Gastrocnemius medialis (tissue), 4 donors: ENCODE measurements at places on chromosomes 11 and 22. TPM values are rescaled to one million over a fixed set of nuclear protein-coding genes. Genes with fewer than 3 reads are reported as not detected.
A peak's percentile ranks its signal among the peaks of the same experiment; 100 is the strongest.

The RTN4R gene
- not detected for total RNA-seq

The C22orf23 gene
- not detected for total RNA-seq

DNA sequence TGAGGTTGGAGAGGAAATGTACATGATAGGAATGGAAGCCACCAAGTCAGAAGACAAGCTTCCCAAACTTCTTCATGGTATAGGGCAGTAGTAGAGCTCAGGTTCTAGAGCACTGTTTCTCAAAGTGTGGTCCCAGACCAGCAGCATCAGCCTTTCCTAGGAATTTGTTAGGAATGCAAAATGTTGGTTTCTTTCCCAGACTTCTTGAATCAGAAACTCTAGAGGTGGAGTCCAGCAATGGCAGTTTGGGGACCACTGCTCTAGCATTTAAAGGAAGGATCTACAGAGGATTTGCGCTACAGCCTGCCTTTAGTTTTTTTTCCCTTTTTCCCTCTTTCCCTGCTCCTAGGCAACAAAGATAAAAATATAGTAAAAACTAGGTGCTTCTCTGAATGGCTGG lies 17.0 kb upstream of the MMP12 start:
- no peaks in the 10 kb centered on the region for H3K27me3 ChIP-seq
- H3K27ac ChIP-seq, result no peak overlapping the region
- no peaks in the 10 kb centered on the region for H3K36me3 ChIP-seq
- no peak for DNase-seq
- no peak overlapping the region for H3K4me3 ChIP-seq
- no peaks in the 10 kb centered on the region for H3K4me1 ChIP-seq

DNA sequence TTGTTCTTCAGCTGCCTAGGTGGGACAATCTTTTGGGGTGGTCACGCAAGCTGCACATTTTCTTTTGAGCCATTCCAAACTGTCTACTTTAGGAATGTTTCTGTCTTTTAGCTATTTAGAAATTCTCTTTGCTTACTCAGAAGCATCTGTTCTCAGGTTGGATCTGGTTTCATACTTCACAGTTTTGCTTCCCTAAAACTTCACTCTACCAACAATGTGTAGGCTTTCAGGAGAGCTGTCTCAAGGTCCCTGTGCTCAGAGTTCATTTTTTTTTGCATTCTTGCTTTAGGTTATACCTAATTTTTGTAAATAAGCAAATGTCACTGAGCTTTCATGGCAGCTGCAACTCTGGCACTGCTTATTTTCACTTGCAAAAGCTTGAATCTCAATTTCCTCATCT lies 36.7 kb downstream of the CCDC90B start:
- no peak for DNase-seq
- H3K36me3 ChIP-seq, result no peaks in the 10 kb centered on the region
- H3K4me3 ChIP-seq, result no peak overlapping the region
- H3K4me1 ChIP-seq, result no peaks in the 10 kb centered on the region
- no peaks in the 10 kb centered on the region for H3K27me3 ChIP-seq

- H3K4me3 ChIP-seq, result no peak overlapping the region
- no peak overlapping the region for H3K27ac ChIP-seq
- peaks cover 7% of the 10 kb centered on the region for H3K27me3 ChIP-seq
- H3K36me3 ChIP-seq, result no peaks in the 10 kb centered on the region
Measured at GRCh38 chr22:43474161-43475101, 62.6 kb downstream of the MPPED1 start.

DNA sequence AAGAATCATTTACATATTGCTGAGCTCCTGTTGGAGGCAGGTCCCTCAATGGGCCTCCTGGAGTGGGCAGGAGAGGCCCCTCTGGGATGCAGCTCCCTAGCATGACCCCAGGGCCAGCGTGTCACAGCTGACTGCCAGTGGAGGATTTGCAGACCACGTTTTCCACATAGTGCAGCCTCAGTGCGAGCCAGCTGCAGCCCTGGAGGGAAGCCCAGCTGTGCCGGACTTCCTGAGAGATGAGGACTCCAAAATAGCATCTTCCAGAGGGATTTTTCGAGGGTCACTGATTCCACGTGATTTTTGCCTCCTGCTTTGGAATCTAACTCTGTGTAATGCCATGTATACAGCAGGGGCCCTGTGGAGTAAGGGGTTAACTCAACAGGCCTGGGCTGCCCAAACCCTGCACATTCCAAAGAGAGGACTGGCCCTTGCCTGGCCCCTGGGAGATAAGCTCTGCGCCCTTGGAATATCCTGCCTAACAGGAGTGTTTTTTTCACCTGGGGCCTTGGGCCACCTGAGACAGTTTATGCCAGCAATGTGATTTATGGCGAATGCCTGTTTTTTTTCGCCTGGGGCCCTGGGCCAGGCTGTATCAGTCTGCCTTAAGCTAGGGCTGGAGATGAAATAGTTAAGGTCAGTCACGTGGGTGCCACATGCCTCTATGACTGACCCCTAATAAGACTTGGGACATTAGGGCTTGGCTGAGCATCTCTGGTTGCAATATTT lies 47.4 kb downstream of the RPS6KA4 start:
- H3K36me3 ChIP-seq, result no peaks in the 10 kb centered on the region
- H3K27me3 ChIP-seq, result no peaks in the 10 kb centered on the region
- no peaks in the 10 kb centered on the region for H3K4me1 ChIP-seq
- no peak for DNase-seq

DNA sequence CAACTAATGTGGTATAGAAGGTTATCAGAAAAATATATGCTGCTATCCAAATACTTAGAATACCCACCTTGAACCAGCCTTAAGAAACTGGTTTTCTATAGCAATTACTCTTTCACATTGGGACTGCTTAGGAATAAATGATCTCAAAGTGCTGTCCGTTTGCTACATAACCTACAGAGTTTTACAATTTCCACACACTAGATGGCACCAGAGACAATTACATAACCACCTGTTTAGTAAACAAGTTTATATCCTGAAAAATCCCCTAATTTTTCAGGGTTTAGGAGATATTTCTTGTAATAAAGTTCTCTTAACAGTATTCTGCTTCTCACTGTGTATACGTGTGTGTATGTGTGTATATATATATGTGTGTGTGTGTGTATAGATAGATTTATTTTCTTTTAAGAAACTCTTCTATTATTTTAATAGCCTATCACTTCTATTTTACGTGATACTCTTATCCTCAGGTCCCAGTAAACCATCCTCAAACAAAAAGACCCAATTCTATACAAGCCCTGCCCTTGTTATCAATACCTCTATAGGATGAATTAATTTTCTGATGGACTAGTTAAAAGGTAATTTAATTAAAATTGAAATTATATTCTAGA lies 6.7 kb upstream of the OR5I1 start:
- H3K27me3 ChIP-seq, result no peaks in the 10 kb centered on the region
- H3K4me1 ChIP-seq, result no peaks in the 10 kb centered on the region
- no peak overlapping the region for H3K27ac ChIP-seq
- H3K36me3 ChIP-seq, result no peaks in the 10 kb centered on the region

DNA sequence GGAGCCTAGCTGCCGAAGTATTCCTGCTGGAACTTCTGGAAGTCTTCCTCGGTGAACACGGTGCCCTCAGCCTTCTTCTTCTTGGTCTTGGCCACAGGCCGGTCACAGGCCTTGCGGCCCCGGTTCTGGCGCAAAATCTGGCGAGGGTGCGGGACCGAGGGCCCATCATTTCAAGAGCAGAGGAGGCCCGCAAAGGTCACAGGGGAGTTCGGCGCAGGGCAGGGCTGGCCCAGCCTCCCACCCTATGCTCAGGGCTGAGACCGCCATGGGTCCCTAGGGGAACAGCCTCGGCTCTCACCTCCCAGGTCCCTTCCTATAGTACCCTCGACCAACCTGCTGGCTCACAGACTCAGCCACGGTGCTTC lies 3.1 kb downstream of the RPS19BP1 start:
- no peak for DNase-seq
- peak overlapping the region; percentile 26 for H3K4me3 ChIP-seq
- peak overlapping the region; percentile 64 for H3K27ac ChIP-seq
- H3K36me3 ChIP-seq, result peaks cover 5% of the 10 kb centered on the region
- no peaks in the 10 kb centered on the region for H3K27me3 ChIP-seq

DNA sequence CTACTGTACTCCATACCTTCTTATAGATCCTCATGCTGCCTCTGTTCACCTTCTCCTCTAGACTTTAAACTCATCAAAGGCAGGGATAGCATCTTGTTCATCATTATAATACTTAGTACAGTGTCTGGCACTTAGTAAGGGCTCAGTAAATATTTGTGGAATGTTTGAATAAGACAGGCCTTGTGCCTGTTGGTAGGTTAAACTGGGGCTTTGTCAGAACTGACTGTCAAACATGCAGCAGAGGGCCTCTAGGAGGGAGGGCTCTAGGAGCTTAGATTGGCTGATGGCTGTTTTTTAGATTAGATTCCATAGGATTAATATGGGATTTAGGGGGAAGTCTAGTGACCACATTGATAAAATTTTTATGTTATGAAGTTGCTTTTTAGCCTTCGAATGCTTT lies 70.8 kb downstream of the RNF169 start:
- peaks cover 16% of the 10 kb centered on the region for H3K4me1 ChIP-seq
- no peak overlapping the region for H3K4me3 ChIP-seq
- peaks cover 8% of the 10 kb centered on the region for H3K36me3 ChIP-seq
- no peaks in the 10 kb centered on the region for H3K27me3 ChIP-seq
- H3K27ac ChIP-seq, result no peak overlapping the region

GRCh38 chr22:26442086-26442756 lies 13.2 kb downstream of the ASPHD2 start:
- no peak for DNase-seq
- no peak overlapping the region for H3K27ac ChIP-seq
- H3K36me3 ChIP-seq, result no peaks in the 10 kb centered on the region
- no peaks in the 10 kb centered on the region for H3K27me3 ChIP-seq
- H3K4me1 ChIP-seq, result no peaks in the 10 kb centered on the region

DNA sequence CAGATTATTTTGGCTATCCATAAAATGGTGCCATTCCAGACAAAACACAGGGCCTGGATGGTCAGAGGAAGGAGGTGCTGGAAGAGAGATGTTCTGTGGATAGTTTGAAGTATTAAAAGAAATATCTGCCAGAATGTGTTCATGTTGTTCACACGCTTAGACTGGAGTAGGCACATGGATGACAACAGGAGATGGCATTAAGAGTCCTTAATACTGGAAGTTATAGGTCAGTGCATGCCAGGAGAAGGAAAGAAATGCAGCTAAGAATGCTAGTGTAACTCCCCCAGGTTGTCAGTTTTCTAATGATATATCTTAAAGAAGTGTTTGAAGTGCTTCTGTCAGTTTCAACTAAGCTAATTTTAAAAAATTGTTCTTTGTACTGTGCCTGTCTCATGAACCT lies 20.2 kb downstream of the KREMEN1 start:
- no peaks in the 10 kb centered on the region for H3K36me3 ChIP-seq
- peaks cover 26% of the 10 kb centered on the region for H3K4me1 ChIP-seq
- no peaks in the 10 kb centered on the region for H3K27me3 ChIP-seq

- peaks cover 37% of the 10 kb centered on the region for H3K36me3 ChIP-seq
- H3K4me3 ChIP-seq, result peak overlapping the region; percentile 95
Measured at GRCh38 chr11:123062158-123062891, 389 bp upstream of the HSPA8 start.

GRCh38 chr22:37253126-37253660 lies 9.1 kb upstream of the RAC2 start:
- no peaks in the 10 kb centered on the region for H3K4me1 ChIP-seq
- no peaks in the 10 kb centered on the region for H3K36me3 ChIP-seq
- H3K27me3 ChIP-seq, result peaks cover 41% of the 10 kb centered on the region
- H3K4me3 ChIP-seq, result no peak overlapping the region
- no peak for DNase-seq

DNA sequence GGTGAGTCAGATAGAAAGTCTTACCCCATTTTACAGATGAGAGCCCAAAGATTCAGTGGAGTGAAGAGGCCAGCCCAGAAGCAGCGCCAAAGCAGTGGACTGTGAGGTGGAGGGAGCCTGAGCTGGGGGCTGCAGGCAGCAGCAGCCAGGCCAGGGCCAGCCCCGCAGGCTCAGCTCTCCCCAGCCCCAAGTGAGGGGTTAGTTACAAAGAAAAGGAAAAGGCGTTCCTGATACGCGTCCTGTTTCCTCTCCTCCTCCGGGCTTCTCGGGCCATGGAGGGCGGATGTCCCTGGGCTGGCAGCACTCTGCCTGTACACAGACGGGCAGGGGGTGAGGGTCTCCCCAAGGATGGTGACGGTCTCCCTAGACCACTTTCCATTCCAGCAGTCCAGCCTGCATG lies 44.9 kb downstream of the ARRB1 start:
- no peaks in the 10 kb centered on the region for H3K36me3 ChIP-seq
- no peak overlapping the region for H3K4me3 ChIP-seq
- peaks cover 10% of the 10 kb centered on the region for H3K4me1 ChIP-seq
- DNase-seq, result no peak
- H3K27me3 ChIP-seq, result no peaks in the 10 kb centered on the region
